ENCODE measurements at places on chromosomes 6 and 20.

- no peak for DNase-seq
Observed at GRCh38 chr20:23335521-23335920, 15.1 kb upstream of the NXT1 start.

GRCh38 chr6:28530777-28531176 is 5.1 kb downstream of the GPX5 start:
- no peak for DNase-seq

DNA sequence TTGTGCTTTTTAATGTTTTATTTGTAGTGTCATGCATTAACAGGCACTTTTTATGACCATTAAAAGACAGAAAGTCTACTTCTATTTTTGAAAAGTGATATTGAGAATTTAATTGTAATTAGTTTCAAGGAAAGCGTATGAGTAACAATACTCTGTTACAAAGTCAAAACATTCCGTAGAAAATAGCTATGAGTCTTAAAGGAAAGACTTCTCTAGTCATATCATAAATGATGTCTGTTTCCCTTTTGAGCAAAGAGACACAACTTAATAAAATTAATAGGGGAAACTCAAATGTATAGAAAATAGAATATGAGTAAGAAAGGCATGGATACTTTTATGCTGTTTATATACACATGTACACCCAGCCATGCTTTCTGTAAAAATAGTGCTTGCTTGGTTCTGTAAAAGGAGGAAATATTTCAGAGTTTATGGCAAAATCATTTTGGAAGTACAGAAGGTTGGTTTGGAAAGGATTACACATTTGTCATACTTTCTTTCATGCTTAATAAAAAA is 107.8 kb upstream of the AHI1 start:
- no peak for DNase-seq

DNA sequence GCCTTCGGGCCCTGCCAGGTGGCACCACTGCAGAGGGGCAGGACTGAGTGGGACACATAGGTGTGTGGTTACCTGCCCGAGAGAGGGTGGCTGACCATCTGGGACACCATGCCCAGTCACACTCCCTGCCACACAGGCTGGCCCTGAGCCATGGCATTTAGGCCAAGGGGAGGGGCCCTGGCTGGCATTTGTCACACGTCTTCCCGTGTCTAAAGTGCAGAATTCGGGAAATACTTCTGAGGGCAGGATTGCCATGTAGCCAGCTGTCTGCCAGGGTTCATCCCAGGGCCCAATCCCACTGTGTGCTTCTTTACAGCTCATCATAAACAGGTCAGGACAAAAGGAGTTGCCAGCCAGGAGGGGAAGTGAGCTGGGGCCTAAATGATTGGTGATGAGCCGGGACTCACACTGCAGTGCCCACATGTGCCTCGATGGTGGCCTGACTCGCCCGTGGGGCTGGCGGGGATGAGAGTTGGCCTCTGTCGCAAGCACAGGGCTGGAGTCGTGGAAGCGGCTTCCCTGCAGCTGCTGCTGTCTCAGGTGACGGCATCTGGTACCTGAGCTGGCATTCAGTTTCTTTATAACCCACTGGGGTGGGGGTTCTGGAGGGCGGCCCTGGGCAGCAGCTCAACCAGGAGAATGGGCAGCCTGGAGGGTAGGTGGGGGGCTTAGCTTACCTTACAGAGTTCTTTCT is 5.9 kb upstream of the UNC93A start:
- no peak for DNase-seq

GRCh38 chr20:16919841-16920240 is 171.7 kb downstream of the OTOR start:
- no peak for DNase-seq

GRCh38 chr20:64160526-64161355 is 3.5 kb upstream of the MYT1 start:
- peak; percentile 60 for DNase-seq

DNA sequence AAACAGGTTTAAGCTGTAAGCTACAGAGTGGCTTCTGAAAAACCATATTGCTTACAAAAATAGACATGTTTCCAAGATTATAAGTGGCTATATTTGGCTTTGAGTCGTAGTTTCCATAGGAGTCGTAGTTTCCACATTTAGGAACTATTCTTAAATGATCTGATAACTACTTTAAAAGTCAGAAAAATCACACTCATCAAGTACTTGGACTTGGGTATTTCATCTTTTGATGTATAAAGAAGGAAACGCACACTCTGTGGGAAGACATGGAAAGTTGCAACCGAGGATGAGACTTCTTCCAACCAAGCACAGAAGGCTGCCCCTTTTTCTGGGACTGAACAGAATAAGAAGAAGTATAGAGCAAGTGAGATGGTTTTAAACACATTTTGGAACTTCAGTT is 118.3 kb downstream of the KHDRBS2 start:
- DNase-seq: no peak

DNA sequence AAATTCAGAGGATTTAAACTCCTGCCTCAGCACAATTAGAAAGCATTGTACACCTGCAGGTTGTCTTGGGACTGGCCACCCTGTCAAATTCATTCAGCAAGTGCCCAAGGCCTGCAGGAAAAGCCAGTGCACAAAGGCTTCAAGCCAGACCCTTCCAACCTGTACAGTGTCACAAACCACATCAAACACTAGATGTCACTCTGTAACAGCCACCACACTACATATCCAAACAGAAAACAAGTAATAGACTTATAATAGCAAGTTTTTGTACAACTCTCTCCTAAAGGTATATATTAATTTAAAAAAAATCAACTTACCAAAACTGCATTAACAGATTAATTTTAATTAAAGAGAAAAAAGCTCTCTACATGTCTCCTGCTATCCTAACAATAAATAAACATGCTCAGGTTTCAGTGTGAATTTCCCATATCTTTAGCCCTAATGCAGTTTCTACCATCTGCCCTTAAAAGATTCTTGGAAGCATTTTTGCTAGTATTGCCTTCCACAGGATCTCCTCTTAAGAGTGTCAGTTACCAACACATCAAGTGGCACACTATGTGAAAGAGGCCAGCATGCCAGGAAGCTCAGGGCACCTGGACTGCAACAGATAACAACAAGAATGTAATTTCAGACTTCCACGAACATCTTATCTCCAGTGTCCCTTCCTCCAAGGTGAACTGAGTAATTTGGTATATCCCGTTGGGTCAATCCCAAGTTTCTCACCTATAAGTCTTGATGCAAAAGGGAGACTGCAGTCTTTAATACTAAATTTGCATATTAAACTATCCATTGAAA is 47.5 kb downstream of the RALGAPA2 start:
- DNase-seq: no peak

GRCh38 chr6:157020398-157020797 is 243.2 kb downstream of the ARID1B start:
- no peak for DNase-seq

GRCh38 chr6:19391926-19392325 is 445.2 kb upstream of the ID4 start:
- no peak for DNase-seq

- no peak for DNase-seq
Observed at GRCh38 chr6:126826166-126826714, 292.2 kb upstream of the RSPO3 start.

DNA sequence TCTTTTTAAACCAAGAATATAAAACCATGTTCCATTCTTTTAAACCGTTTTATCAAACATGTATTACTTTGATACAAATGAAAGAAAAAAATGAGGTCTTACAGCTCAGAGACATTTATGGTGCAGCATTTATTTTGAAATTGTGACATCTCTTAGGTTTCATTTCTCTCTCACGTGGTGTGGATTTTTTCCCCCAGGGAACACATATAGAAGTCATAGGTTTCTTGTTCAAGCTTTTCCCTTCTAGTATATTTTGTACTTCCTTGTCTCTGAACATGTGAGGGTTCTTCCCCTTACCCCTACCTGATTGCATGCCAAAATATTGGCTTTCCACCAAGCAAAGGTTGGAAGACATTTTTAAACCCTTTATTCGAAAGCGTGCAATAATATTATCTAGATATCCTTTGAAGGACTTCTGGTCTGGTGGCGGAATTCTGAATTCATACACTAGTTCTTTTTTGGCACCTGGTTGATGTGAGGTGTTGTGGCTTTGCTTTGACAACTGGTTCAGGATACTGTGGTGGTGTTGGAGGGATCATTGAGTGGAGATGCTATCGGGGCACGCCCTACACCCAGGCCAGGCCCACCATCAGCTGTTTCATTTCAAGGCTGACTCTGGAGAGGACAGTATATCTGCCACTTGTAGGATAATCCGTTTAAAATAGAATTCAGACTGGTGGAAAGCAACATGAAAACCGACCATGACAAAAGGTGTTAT is 5.6 kb upstream of the FAM50B start:
- DNase-seq: no peak

DNA sequence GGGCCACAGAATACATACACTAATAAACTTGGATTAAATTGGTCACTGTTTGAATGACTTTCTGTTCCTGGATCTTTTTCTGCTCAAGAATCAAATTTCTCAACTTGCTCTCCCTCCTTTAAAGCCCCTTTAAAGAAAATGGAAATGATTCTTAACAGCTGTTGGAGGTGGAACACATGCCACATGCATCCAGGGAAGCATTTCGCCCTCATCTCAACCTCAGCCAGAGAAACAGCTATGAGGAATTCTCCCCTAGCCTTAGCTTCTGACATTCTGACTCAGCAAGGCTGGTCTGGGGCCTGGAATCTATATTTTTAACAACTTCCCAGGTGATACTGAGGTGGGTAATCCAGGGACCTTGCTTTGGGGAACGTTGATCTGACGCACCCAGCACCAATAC is 263.4 kb upstream of the ECI2 start:
- no peak for DNase-seq

DNA sequence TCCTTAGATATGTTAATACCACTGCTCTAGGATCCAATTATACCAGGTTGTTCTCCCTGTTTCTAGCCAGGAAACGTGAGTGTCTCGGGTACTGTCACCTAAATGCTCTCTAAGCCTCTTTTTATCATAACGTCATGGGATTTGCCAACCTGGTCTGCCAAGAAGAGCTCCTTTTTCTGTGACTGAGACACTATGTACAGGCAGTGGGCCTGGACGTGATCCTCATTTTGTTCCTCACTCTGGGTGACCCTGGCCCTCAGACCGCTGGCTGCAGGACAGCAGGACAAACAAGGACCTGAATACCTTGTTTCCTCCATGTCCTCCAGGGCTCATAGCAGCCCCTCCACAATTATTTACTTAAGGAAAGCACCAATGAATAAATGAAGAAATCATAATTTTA is 69.1 kb downstream of the CD164 start:
- no peak for DNase-seq

DNA sequence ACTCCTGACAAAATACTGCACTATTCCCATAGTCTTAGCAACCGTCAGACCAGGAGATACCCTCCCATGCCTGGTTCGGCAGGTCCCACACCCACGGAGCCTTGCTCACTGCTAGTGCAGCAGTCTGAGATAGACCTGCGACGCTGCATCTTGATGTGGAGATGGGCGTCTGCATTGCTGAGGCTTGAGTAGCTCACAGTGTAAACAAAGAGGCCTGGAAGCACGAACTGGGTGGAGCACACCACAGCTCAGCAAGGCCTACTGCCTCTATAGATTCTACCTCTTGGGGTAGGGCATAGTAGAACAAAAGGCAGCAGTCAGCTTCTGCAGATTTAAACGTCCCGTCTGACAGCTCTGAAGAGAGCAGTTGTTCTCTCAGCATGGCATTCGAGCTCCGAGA is 25.4 kb downstream of the TMEM244 start:
- DNase-seq: no peak

- DNase-seq: no peak
Observed at GRCh38 chr6:30687659-30688431, 1.4 kb upstream of the PPP1R18 start.

GRCh38 chr20:31827059-31827458 is 7.9 kb downstream of the MYLK2 start:
- DNase-seq: no peak

DNA sequence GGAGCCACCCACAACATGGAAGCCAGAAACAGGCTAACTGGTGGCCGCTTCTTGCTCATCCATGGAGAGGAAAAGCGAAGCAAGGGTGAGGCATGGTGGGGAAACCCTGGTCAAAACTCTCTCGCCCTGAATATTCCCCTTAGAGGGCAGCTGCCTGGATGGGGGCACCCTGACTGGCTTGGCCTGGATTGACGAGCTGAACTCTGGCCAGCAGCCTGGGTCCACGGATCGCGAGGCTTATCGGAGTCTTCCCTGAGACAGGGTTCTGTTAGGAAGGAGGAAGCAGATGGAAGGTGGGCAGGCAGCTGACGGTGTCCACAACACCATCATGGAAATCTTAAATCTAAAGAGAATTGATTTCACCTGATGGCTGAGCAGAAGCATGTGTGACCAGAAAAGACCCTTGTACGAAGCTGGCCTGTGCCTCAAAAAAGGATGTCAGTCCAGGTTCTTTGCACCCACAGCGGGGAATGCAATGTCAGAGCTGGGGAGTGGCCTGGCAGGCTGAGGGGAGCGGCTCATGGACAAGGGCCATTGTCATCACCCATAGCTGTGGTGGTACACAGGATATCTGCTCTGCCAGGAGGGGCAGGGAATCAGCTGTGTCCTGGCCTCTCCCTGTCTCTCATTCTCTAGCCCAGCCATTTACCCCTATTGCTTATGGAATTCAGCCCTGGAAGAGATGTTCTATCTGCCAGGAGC is 109.4 kb upstream of the SNX9 start:
- no peak for DNase-seq

GRCh38 chr20:17559338-17559737 is 10.5 kb upstream of the DSTN start:
- DNase-seq: no peak

GRCh38 chr20:64224351-64225170 is 31.0 kb upstream of the PCMTD2 start:
- no peak for DNase-seq

- no peak for DNase-seq
Observed at GRCh38 chr6:158999154-158999665, 792 bp downstream of the RSPH3 start.

GRCh38 chr20:19851861-19852260 is 93.8 kb downstream of the RIN2 start:
- no peak for DNase-seq

DNA sequence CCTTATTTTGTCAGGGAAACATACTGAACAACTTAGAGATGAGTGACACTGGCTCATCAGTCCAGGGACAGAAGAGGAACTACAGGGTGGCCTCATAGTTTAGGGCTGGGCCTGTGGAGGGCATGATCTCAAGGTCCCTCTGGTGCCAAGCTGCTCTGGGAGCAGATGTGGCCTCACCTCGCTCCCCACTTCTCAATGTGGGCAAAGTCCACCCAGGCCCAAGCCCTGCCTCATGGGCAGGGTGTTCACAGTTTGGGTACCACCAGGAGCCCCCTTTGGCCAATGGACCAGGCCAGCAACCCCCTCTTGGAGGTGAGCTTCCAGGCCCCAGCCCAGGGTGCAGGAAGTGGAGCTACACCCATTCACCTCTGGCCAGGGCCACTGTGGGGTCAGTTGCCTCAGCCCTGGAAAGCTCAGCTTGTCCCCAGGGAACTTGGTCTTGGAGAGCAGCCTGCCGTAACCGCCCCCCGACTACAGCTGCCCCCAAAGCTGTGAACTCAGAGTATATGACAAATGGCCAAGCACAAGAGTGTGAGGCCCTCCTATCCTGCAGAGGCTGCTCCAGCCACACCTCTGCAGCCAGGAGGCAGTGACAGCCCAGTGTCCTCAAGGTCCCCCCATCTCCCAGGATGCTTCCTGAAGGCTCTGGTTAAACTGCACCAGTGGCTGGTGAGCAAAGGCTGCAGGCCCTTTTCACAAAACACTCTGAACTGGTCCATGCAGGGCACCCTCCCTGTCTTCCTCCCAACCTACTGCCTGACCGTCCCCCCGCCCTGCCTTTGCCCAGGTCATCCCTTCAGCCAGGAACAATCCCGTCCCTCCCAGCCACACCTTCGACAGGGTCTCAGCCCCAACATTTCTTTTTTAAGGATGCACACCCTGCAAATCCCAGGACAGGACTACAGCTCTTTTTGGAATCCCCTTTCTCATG is 3.6 kb downstream of the ADISSP start:
- no peak for DNase-seq

Measured in NCI-H524 treated with DMSO at 0.1 percent for 48 hours (cell line).